Stimulated activated CD8-positive, alpha-beta memory T cell treated with anti-CD3 and anti-CD28 coated beads, Interleukin-4, amount 100 ng/mL, for 24 hours (primary cell): ENCODE measurements at places on chromosomes 2 and 18.

DNA sequence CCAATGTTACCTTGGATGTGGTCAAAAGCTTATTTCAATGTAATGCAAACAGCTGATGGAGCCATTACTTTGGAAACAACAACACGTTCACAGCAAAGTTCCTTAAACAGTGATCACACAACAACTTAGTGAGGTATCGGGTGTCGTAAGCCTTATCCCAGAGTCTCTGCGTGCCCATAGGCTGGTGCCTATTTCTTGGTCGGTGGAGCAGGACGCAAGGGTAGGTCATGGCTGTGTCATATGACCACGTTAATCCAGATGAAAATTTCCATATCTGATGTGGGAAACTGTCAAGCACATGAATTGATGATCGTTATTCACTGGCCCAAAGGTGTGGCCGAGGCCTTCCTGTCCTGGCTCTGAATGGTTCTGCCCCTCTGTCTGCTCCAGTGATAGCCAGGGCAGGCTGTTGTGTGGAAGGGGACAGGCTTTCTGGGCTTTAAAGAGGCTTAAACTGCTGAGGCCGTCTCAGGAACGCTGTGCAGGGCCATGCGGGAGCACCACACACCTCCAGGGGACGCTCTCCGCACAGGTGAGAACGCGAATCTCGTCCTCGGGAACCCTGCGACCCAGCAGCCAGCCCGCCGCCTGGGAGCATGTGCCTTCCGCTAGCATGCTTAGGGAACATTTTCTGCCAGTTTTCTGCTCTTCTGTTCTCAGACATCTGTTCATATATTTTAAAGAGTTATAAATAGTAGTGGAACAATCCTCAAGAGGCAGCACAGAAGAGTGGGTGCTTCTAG lies 90.6 kb downstream of the KCTD1 start:
- DNase-seq, result no peak

GRCh38 chr2:113858764-113859163 lies 31.1 kb upstream of the ACTR3 start:
- DNase-seq, result no peak

- no peak for DNase-seq
Measured at GRCh38 chr2:36512705-36513104, 85.3 kb downstream of the FEZ2 start.

DNA sequence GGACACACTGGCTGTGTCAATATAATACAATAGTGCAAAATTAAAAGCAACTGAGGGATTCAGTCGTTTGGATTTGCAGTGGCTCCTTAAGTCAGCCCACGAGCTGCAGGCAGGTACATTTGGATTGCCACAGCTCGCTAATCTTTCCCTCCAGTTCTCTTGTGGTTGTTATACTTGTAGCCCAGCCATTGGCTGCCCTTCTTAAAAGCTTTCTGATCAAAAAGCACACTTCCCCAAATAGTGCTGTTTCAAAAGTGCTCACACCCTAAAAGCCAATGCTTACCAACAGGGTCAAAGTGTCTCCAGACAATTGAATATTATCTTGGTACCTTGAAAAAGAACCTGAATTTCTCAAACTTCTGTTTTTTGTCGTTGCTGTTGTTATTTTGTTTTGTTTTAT lies 404.7 kb upstream of the FAM98A start:
- DNase-seq, result no peak

DNA sequence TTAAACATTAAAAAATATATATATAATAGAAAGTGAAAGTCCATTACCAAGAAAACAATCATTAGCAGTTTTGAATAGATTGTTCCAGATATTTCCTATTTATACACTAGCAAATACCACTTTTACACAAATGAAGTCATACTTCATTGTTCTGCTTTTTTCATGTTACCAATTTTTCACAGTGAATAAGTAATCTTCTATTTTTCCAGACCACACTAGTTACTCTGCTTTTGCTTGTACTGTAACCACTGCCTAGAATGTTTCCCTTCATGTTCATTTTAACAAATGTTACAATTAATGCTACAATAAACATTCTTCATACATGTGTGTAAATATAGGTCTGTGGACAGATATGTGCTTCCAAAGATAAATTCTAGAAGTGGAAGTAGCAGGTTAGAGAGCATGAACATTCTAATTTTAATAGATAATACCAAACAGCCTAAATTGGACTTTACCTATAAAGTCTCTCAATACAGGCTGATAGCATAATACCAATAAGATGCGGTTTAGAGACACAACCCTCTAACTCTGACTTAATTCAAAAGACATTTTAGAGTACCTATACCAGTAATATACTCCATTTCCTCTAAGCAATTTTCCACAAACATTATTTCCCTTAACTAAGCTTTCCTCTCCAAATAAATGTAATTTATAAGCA lies 17.0 kb downstream of the ITSN2 start:
- no peak for DNase-seq

DNA sequence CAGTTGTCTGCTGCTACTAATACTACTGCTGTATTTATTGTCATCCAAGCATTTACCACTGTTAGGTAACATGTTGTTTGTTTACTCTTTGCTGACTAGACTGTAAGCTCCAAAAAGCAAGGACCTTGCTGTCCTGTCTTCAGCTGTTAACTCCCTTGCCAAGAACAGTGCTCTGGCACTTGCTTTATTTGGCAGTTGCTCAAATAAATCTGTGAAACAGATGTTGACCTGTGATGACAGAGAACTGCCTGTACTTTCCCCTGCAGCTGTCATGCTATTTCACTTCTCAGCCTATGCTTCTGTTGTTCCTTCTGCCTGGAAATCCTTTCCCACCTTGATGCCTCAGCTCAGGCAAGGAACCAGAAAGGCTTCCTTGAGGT lies 181.2 kb downstream of the ATAD2B start:
- no peak for DNase-seq

- no peak for DNase-seq
Measured at GRCh38 chr2:167212014-167212648, 323.9 kb downstream of the XIRP2 start.

DNA sequence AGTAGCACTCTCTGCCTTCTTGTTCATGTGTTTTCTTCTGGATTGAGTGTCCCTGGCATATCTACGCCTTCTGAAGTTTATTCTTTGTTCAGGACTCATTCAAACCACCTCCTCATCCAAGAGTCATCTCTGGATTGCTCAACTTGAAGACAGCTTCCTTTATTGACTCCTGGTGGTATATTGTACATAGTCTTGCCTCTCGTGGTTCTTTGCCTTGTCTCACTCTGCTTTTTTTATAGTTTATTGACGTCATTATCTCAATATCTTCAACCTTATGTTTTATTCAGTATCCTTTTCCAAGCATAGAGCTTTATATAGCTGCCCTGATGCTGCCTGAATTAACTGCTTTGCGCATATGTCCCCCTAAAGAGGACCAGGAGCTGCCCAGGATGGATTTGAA lies 161.7 kb downstream of the INSIG2 start:
- DNase-seq, result no peak

DNA sequence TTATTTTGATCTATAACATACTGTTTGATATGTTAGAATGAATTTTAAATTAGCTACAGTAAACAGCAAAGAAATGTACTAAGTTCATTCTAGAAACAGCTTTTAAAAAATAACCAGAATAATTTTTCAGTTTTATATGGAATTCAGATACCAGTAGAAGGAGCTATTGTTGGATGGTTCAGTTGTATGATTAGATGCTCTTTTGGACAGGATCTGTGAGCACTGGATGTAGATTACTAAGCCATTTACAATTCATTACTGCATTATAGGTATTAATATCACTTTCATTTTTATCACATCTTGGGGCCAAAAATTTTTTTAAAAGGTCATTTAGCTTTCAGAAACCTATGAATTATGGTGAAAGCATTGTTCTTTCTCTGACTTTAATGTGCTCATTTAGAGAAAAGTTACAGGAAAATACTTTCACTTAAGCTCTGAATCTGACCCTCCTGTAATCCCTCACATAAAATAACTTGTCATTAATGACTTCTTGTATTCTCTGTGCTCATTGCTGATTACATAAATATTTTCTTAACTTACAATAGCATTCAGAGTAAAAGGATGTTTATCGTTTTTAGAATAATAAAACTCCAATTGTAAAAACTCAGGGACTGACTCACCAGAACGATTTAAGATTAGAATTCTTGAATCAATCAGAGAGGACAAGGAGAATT lies 750.2 kb downstream of the SLC4A3 start:
- no peak for DNase-seq

GRCh38 chr2:166892397-166892796 lies 4.1 kb downstream of the XIRP2 start:
- no peak for DNase-seq

DNA sequence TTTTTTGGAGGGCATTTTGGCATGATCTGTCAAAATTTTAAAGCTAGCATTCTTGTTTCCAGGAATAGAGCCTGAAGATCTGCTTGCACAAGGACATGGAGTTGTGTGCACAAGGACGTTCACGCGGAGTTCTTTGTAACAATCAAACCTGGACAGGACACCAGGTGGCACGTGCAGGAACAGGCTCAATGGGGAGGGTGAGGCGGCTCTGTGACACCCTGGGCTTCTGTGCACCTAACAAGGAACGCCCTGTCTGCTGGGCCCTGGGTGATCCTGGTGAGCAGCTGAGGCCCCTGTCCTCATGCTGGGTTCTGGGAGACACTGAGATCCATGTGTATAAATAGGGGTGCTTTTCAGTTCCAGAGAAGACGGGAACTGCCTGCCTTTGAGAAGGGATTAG lies 93.1 kb upstream of the PXDN start:
- DNase-seq, result no peak

GRCh38 chr2:57615855-57616556 lies 430.6 kb upstream of the VRK2 start:
- DNase-seq, result no peak

GRCh38 chr2:109427661-109428091 lies 186.1 kb downstream of the SEPTIN10 start:
- no peak for DNase-seq

DNA sequence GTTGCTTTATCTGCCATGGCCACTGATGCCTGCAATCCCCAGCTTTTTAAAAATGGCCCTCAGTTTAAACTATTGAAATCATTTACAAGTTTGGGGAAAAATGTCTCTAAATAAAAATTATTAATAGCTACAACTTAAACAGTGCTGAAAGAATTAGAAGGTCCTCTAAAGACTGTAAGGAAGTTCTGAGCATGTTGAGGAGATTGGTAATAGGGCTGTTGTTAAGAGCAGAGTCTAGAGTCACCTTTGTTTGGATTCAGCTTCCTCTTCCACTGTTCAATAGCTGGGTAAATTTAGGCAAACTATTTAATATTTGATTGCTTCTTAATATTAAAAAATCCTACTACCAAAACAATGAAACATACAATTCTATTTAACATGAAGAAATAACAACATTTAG lies 1127.1 kb upstream of the DDX18 start:
- DNase-seq, result no peak

DNA sequence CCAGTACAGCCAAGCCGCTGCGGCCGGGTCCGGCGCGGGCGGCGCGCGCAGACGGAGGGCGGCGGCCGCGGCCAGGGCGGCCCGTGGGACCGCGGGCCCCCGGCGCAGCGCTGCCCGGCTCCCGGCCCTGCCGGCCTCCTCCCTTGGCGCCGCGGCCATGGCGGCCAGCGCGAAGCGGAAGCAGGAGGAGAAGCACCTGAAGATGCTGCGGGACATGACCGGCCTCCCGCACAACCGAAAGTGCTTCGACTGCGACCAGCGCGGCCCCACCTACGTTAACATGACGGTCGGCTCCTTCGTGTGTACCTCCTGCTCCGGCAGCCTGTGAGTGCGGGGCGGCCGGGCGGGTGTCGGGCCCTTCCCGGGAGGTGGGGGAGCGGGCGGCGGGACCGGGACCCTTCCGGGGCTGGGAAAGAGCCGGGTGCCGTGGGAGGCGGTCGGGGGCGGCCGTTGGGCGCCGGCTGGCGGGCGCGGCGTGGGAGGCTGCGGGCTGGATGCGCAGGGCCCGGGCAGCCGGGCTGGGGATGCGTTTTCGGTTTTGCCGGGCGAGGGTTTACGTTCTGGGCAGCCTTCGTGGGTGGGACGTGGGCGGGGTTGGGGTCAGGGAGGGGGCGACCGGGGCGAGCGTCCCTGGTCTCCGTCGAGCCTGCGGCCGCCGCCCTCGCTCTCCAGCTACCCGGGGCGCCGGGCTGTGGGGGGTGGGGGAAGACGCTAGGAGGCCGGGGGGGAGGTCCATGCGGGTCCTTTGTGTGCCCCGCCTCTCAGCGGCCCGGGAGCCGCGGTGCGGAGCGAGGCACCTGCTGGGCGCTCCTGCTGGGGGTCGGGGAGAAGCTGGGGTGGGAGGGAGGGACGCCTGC lies 537 bp downstream of the AGFG1 start:
- DNase-seq, result peak; percentile 39

GRCh38 chr2:23626701-23627230 lies 241.8 kb downstream of the KLHL29 start:
- DNase-seq, result no peak

DNA sequence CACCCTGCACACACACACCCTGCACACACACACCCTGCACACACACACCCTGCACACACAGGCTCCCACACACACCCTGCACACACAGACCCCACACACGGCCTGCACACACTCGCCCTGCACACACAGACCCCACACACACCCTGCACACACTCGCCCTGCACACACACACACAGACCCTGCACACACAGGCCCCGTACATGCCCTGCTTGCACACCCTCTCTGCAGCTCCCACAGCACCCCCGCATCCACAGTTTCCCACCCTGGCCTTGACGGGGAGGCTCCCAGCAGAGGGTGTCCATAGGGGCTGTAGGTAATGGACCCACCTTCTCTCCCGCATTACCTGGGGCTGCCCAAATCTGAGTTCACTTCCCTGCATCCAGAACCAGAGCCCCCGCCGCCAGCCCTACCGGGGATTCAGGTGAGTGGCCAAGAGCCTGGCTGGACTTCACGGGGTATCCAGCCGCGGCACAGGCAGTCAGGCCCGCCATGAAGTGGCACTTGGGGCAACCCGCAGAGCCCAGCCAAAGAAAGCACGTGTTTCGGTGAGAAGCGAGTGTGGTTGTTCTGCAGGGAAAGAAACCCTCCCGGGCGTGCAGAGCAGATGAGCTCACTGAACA lies 88.6 kb upstream of the GPC1 start:
- DNase-seq, result no peak

- no peak for DNase-seq
Measured at GRCh38 chr2:10477443-10478297, 29.5 kb upstream of the ODC1 start.

DNA sequence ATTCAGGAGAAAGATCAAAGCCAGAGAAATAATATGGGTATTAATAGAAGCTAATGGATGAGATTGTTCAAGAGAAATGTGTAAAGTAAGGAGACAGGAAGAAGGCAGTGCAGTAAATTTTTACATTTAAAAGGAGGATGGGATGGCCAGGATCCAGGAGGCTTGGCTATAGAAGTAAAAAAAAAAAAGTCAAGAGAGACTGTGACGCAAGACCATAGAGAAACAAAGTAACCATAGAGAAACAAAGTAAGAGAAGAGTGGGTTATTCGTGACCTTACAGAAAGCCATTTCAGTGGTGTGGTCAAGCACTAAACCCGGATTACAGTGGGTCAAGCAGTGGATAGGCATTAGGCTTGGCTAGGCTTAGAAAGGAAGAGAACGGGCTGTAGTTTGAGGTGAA lies 10.5 kb upstream of the FAM171B start:
- DNase-seq, result no peak

DNA sequence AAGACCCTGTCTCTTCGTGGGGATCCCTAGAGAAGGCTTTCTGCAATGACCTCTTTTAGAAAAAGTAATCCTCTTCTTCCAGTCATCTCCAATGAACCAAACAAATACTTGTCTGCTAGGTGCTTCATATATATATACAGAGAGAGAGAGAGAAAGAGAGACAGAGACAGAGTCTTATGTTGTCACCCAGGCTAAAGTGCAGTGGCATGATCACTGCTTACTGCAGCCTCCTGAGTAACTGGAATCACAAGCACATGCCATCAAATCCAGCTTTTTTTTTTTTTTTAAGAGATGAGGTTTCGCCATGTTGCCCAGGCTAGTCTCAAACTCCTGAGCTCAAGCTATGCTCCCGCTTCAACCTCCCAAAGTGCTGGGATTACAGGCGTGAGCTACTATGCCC lies 18.6 kb upstream of the PKDCC start:
- DNase-seq, result no peak
